ENCODE measurements at places on chromosomes 2 and 18.

DNA sequence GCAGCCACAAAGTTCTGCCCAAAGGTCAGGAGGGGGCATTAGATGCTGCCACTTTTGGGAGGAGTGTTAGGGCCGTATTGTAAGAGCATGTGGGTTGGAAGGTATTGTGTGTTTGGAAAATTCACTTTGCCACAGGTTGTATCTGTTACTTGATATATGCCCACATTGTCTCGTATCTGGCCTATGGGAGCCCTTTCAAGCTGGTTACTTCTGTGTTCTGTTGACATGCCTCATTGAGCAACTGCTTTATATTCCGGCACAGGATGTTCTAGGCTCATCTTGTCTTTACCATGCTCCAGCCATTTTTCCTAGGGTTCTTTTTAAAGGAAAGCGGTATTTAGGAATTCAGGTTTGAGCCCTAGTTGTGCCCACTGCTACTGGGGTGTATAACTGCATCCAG is 6.0 kb downstream of the ADNP2 start:
- no peak for DNase-seq

DNA sequence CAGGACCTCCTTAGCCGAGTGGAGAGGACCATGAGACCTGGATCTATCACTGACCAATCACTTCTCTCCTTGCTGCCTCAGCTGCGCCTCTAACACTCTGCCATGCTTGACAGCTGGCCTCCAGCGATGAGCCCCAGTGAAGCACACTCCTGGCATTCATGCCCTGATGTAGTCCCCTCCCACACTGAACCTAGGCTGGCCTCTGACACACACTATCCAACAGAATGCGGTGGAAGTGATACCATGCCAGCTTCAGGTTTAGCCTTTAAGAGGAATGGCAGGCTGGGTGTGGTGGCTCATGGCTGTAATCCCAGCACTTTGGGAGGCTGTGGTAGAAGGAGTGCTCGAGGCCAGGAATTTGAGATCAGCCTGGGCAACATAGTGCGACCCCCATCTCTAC is 73.7 kb upstream of the LAPTM4A start:
- DNase-seq = no peak

- peak; percentile 66 for DNase-seq
Observed at GRCh38 chr2:44016282-44016681, 20.5 kb upstream of the LRPPRC start.

DNA sequence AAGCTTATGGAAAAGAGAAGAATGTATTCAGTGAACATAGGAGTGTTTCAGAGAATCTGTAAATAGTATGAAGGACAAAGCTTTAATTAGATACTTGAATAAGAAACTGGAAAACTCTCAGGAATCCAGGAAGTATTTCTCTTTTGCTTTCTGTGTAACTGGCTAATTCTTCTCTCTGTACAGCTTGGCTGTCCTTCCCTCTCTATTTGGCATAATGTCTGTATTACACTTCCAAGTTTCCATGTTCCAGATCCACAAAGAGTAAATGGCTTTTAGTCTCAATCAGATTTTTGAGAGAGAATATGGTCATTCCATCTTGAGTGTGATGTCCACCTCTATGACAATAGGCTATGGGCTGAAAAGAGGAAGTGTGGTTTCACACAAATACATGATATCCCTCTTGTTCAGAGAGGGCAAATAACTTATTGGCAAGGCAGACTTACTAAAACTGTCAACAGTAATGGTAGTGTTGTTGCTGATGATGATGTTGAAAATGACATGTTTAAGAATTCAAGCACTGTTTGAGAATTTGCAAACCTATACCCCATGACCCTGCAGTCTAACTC is 129.2 kb upstream of the ERBB4 start:
- DNase-seq = no peak

DNA sequence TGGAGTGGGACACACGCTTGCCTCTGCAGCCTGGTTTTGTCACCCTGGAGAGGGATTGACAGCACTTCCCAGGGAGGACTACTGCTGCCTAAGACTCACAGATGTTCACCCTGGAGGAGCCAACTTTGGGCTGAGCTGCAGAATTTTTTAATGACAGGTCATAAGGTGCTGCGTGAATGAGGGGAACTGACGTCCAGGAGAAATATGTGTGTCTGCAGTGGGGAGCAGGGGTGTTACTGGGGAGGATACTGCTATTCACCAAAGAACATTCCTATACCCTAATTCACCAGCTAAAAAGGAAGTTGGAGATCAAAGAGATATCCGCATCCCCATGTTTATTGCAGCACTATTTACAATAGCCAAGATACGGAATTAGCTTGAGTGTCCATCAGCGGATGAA is 144.4 kb downstream of the MGAT5 start:
- DNase-seq = no peak

GRCh38 chr2:199303728-199304177 is 154.0 kb downstream of the SATB2 start:
- no peak for DNase-seq

DNA sequence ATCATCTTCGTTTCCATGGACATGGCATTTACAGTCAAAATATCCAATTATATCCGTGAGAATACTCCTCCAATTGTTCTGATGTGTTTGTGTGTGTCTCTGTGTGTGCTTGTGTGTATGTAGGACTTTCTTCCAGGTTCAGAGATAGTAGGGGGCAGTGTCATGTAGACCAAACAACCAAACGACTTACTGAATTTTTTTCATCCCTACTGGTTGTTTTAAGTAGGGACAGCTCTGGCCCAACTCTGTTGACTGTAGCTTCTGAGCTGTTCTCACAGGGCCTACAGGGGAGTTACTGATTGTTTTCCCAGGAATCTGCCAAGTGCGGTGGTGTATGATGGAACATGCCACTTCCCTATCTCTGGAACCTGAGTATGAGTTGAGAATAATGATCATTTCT is 69.6 kb downstream of the ETAA1 start:
- no peak for DNase-seq

- DNase-seq = no peak
Observed at GRCh38 chr2:127735537-127736399, 34.5 kb downstream of the SFT2D3 start.

- DNase-seq = no peak
Observed at GRCh38 chr2:96594691-96595152, 43.4 kb downstream of the KANSL3 start.

GRCh38 chr2:127137225-127137624 is 30.3 kb upstream of the BIN1 start:
- no peak for DNase-seq

GRCh38 chr2:73914667-73915066 is 12.0 kb upstream of the DGUOK start:
- peak; percentile 29 for DNase-seq

GRCh38 chr2:150332383-150332782 is 155.1 kb downstream of the RND3 start:
- DNase-seq = no peak

- DNase-seq = no peak
Observed at GRCh38 chr2:62870966-62871365, 165.5 kb downstream of the EHBP1 start.

DNA sequence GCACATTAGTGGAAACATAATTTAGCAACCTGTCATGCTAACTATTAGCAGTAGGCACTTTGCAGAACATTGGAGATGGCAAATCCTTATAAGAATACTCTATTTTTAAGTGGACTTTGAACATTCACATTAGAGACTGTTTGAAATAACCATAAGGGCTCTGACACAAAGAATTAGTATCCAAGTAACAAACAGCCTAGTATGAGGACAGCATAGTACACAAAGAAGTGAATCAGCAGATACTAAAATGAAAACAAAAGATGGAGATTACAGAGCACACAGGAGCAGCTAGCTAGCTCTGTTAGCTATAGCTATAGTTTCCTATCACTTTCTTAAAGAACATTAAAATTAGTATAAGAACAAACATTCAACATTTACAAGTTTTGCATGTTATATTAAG is 256.3 kb upstream of the SPOPL start:
- no peak for DNase-seq

DNA sequence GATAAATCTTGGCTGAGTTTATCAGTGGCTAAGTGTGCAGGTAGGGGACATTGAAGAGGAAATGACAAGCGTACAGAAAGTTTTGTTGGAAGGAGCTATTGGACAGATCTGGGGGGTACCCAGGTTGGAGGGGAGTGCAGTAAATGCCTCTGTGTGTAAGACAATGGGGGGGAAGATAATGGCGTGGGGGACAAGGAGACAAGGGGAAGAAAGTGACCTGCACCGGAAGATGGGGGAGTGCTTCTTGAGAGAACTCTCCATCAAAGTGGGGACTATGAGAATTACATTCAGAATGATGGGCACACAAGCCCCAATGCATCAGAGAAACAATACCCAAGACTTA is 190.0 kb downstream of the ALPK2 start:
- no peak for DNase-seq

DNA sequence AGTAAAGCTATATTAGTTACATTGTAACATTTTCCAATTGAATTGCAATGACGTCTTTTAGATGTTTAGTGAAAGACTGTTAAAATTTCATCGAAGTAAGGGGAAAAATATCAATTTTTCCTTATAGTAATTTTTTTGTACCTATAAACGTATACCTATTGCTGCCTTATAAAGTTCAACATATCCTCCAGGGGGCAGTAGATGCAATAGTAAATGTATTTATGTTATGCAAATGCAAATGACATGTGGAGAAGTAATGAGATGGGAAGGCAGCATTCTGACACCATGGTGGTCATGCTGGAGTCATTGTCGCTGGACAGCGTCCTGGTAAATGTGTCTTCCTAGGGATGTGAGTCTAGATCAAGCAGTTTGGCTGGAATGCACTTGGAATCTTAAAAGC is 38.7 kb downstream of the MSTN start:
- no peak for DNase-seq

GRCh38 chr2:175832866-175833265 is 169.2 kb downstream of the LNPK start:
- no peak for DNase-seq

DNA sequence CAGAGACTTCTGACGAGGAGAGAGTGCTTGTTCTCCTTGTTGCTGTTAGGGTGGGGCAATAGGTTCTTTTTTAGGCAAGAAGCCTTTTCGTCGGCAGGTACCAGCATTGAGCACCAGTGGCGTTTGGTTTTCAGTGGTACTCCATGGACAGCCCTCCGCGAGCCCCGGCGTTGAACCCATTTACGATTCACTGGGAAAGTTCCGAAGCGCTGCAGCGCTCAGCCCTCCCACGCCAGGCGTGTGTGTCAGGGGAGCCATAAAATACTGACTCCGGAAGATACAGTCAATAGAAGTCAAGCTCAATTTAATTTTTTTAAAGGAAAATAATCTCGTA is 494 bp upstream of the ROCK1 start:
- no peak for DNase-seq

DNA sequence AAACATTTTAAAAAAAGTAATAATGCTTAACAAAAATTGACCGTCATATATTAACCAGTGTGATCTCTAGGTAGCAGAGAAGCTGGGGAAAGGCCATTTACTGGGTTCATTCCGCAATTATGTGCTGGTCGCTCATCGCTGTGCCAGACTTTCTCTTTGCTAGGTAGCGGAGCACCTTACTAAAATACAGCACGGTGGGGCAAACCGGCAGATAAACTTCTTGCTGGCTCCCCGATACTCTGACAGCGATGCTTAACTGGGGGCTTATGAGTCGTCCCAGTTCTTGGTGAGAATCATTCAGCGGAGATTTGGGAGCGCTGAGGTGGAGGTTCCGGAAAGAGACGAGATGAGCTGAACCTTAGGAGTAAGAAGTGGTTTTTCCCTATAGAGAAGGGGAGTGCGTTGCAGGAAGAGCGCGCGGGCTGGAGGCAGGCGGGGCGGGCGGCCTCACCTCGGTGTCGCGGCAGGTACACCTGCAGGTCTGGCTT is 605 bp downstream of the C2orf68 start:
- DNase-seq = no peak

DNA sequence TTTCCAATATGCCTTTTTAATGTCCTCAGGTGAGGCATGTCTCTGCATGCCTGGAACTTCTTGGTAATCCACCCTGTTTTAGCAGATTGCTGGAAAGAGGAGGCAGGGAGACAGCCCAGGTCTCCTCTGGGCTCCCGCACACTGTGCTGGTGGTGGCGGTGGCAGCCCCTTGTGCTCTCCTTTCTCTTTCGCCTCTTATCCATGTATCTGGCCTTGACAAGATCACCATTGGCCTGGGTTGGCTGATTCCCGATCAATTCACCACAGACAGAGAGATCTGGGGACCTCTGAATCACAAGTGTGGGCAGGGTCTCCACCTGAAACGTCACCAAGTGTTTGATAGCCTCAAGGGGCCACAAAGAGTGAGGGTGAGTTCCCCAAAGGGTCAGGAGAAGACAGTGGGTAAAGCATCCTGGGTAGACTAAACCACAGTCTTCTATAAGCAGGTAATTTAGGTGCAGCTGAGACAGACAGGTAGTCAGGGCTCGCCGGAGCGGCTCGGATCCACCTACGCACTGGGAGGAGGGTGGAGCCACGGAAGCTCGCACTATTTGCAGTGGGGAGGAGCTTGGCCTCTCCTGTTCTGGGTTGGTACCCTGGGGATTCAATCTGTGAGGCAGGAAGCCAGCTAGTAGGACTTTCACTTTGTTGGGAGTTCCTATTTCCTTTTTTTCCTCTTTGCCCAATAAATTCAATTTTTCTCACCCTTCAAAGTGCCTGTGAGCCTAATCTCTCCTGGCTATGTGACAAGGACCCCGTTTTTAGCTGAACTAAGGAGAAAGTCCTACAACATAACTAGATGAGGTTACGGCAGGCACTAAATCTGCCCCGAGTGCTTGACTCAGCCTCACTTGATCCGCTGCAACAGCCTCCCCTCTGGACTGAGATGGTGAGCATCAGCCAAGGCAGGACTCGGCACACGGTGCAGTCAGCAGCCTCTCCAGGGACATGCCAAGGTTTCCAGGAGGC is 57.6 kb downstream of the SLC4A3 start:
- peak; percentile 71 for DNase-seq

DNA sequence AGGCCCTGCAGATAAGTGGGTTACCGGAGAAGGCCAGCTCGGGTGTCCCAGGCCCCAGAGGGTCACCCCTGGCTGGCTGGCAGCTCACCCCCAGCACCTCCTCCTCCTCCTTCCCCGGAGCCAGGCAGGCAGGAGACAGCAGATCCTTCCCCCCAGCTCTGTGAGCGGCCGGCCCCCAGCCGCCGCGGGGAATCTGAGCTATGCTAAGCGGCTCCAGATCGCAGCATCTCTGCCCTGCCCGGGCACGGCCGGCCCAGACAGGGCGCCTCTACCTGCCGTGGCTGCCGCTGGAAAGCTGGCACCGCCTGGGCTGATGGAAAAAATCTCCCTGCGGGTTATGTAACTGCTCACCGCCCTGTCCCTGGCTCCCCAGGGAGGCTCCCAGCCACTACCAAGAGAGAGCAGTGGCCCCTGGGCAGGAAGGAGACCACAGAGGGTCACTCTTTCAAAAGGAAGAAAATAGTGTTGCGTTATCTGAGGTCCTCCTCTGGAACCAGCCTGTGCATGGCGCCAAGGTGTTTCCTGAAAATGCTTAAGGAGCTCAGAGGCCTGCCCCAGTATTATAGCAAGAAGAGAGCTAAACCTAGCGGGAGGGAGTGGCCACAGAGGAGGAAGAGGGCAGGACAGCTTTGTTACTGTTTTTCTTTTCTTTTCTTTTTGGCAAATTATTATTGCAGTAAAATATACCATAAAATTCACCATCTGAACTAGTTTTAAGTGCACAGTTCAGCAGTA is 179.0 kb downstream of the SMAD7 start:
- DNase-seq = no peak

Data from activated CD8-positive, alpha-beta memory T cell treated with anti-CD3 and anti-CD28 coated beads, Interleukin-2, amount 50 U/mL, for 48 hours (primary cell).